ENCODE measurements at places on chromosomes 3 and 15.

DNA sequence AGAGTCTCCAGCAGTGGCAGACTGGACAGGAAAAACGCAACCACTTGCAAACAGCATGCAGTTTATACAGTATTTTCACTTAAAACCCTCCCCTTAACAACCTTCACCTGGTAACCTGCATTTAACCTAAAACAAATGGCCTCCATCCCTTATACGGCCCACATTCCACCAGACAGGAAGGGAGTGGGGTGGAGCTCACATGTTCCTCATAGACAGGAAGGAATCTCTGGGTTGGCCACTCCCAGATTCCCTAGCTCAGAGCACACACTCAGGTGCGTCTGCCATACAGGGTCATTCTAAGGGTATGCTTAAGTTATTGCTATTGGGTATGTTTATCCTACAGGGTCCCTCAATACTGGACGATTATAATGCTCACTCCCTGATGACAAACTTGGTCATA is 16.8 kb upstream of the ABHD2 start:
- no peak for DNase-seq

DNA sequence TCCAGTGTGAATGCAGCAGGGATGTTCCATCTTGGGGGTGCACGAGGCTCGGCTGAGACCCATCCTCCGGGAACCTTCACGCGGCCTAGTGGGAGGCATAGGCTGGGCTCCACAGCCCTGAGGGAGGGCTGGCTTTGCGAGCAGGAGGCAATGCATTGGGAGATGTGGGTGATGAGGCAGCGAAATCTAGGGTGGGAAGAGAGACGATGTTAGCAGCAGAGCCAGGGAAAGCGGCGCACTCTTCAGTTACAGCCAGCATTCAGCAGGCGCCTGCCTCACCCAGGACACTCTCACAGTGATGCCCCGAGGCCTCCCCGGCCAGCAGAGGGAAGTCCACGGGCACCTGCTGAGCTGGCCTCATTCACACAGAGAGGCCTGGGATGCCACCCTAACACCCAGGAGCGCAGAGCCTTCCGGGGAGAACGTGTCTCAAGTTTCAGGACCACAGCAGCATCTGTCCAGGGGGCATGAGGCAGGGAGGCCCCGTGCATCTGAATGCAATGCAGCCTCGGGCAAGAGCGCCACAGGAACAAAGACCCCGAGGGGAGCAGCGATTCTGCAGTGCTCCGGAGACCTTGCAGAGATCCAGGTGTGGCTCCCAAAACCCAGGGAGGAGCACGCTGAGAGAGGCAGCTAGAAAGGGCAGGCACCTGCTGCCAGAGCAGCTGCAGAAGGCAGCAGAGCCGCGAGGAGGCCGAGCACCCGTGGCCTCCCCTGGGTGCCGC is 102.4 kb downstream of the NUP210 start:
- no peak for DNase-seq

GRCh38 chr3:40873476-40873875 is 325.8 kb upstream of the CTNNB1 start:
- no peak for DNase-seq

DNA sequence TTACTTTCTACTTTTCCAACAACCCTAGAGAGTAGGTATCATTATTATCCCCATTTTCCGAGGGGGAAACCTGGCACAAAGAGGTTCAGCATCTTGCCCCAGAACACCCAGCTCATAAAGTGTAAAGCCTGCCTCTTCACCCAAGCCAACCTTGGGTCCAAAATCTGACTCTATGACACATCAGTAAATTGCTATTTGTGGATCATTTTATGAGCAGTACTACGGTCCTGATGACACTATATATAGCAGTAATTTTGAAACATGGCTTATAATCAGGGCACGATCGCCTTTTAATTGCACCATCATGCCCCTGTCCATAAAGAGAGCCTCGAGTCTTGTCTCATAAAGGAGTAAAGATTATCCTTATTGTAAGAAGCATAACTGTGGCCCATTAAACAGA is 9.7 kb downstream of the MAGI1 start:
- DNase-seq: no peak

DNA sequence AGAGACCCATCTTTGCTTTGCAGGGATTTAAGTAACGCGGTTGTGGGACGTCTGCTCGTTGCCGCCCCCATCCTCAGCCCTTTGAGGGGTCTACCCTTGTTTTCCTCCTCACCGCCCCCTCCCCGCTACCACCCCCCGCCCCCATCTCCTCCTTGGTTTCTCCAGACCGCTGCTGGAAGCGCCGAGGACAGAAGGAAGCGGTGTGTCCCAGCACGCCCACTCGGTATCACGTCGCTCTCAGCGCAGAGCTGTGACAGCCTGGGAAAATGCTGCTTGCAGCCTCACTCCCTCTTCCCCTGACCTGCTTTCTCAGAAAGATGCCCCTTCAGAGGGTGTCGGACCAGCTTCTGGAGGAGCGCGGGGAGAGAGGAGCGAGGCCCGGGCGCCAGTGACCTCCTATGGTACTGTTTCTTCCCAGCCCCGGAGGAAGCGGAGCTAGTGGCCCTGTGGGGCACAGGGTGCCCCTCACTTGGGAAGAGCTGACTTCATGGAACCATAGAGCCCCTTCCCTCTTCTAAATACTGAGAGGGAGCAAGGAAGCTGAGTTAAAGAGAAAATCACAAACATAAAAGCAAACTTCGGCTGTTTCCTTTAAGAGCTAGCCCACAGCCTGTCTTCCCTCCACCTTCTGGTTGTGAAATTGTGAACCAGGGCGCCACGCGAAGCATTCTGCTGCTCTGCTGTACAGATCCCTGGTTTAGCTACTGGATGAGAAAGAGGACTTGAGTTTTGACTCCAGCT is 698 bp downstream of the IL1RAP start:
- DNase-seq: no peak

- no peak for DNase-seq
Observed at GRCh38 chr3:124699051-124699450, 31.2 kb upstream of the UMPS start.

DNA sequence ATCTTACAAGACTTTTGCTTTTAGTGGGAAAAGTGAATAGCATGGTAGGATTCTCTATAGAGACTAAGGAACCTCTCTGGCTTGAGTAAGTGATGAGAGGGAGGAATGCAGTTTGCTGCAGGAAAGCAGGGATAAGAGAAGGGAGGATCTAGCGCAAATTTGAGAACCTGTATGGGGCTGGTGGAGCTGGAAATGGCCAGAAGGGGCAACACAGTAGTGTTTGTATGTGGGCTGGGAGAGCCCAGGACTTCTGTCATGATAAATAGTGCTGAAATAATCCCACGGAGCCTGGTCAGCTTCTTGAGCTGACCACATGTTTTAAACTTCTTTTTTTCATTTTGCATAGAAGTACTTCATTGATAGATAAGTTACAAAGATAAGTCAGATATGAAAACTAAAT is 11.2 kb upstream of the SHC4 start:
- DNase-seq: no peak

GRCh38 chr3:66490214-66490613 is 10.6 kb downstream of the LRIG1 start:
- DNase-seq: no peak

GRCh38 chr3:16510620-16511319 is 2.7 kb downstream of the RFTN1 start:
- DNase-seq: no peak

DNA sequence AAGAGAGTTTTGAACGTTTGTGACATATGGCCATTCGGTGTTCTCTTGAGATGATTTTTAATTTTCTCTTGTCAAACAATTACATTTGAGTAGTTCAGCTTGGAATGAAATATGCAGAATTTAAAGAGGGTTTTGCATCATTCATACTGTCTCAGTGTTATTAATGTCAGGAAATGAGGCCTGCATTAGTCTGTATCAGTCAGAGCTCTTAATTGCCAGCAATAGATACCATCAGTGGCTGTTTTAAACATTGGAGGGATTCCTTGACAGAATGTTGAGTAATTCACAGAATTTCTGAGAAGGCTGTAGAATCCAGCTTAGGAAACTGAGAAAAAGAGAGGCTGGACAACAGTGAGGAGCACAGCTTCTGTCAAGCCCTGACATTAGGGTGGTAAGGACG is 722.0 kb downstream of the NR2F2 start:
- DNase-seq: no peak

DNA sequence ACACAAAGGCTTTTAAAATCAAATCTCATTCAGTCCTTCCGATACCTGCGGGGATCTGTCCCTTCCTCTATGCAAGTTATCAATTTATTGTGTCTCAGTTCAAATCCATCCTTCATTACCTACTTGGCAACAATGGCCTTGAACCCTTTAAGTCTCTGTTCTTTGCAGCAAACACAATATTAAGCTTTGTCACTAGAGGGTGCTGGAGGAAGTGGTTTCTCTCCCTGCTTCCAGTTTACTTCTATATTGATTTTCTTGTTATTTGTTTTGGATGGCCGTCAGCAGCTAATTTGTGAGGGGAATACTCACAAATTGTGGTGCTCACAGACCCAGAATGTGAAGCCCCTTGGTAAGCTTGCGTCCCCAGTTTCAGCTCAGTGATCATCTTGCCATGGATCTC is 278.3 kb downstream of the FGF12 start:
- no peak for DNase-seq

DNA sequence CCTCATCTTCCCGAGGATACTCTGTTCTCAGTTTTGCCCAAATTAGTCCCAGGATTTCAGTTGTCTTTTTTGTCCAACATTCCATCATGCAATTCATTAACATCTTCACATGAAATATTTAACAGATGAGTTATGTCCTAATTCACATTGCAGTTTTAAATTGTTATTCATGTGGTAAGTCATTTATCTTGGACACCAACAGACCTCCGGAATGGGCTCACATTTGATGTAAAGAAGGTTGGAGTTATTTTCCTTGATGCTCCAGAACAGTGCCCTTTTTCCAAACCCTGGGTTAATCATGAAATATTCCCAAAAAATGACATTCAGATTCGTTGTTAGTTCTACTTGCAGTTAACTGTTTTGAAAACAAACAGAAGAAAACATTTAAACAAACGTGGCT is 32.8 kb upstream of the LRTM1 start:
- DNase-seq: no peak

DNA sequence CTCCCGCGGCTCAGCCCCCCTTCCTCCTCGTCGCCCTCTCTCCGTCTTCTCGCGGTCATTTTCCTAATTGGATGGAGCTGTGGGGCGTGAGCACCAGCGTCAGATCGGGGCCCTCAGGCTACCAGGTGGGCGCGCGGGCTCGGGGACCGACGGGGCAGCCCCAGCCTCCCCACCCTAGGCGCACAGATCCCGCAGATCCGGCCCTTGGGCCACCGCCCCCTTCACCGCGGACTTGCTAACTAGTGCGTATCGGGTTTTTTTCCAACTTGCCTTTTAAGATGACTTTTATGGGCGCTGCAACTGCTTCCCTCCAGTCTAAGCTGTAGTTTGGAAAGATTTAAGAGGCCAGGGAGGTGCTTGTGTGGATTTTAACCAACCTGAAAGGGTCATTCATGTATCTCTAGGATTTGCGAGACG is 1.3 kb downstream of the ZNF710 start:
- DNase-seq: no peak

- no peak for DNase-seq
Observed at GRCh38 chr3:115800489-115801075, 177.3 kb downstream of the GAP43 start.

DNA sequence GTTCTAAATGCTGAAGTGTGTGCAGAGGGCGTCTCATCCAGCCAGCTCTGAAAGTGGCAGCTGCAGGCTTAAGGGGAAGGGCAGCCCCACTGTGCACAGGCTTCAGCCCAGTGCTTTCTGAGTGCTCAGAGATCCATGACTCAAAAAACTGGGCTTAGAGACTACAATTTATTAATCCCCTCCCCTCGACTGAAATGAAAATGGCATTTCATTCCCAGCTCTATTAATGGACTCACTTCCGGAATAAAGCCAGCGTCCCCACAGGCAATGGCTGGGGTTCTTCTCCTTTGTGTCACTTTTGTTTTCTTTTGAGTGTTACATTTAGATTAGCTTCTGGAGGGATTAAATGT is 55.5 kb upstream of the PLXNA1 start:
- DNase-seq: no peak

- DNase-seq: no peak
Observed at GRCh38 chr3:52373676-52374075, 57.6 kb downstream of the DNAH1 start.

- DNase-seq: no peak
Observed at GRCh38 chr3:50563867-50564266, 3.7 kb downstream of the C3orf18 start.

- DNase-seq: no peak
Observed at GRCh38 chr15:101561584-101561906, 72.0 kb upstream of the PCSK6 start.

GRCh38 chr3:23807424-23808015 is 1.8 kb downstream of the UBE2E1 start:
- no peak for DNase-seq

DNA sequence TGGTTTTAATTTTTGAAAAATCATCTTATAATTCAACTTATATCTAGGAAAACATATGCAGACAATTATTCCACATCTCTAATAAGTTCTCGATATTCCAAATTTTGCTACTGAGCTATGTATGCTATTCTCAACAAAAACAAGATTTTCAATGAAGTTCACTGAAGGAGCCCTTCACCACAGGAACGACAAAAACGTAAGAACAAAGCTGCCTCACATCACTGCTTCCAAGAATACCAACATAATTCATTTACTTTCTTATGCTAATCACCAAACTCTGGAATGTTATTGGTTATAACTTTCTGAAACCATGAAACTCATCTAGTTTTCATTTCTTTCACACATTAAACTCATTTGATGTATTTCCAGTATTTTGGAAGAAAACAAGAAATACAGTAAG is 49.7 kb downstream of the GNB4 start:
- DNase-seq: no peak

GRCh38 chr15:38665586-38666305 is 101.1 kb upstream of the RASGRP1 start:
- no peak for DNase-seq

DNA sequence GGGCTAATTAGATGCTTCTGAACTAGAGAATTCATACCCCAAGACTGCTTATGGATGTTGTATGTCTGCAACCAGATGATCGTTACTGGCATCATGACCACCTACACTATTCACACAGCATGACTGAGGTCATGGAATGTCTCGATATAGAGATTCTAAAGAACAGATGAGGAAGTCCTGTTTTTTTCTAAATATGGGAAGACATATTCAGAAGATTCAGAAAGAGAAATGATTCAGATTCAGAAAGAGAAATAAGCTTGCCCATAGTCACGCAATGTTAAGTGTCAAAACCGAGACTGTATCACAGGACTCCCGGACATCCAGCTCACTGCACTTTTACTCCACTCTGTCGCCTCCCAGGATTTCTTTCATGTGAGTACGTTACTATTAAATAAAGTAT is 136.2 kb downstream of the TPRG1 start:
- DNase-seq: no peak

- no peak for DNase-seq
Observed at GRCh38 chr15:64092864-64093626, 593 bp downstream of the CIAO2A start.

GRCh38 chr15:100703032-100703578 is 100.7 kb downstream of the ASB7 start:
- DNase-seq: no peak

DNA sequence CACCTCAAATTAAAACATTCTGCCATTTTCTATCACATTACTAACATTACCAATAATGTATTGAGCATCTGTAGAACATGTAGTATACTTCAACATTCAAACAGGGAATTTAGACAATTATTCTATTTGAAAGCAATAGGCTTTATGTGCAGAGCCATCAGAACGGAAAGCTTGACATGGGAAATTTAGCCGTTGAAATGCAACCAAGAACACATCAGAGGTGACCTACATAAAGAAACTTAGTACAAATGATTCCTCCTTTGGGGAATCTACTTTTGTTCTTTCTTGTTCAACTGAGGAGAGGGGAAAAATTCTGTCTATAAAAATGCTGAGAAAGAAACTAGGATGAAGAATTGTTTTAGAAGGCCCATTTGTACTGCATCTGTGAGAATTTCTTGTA is 38.6 kb upstream of the RBMS3 start:
- no peak for DNase-seq

GRCh38 chr3:143070977-143071551 is 48.5 kb upstream of the CHST2 start:
- DNase-seq: no peak
